ENCODE measurements at places on chromosomes 7 and 10. TPM values are rescaled to one million over a fixed set of nuclear protein-coding genes. Genes with fewer than 3 reads are reported as not detected.

DNA sequence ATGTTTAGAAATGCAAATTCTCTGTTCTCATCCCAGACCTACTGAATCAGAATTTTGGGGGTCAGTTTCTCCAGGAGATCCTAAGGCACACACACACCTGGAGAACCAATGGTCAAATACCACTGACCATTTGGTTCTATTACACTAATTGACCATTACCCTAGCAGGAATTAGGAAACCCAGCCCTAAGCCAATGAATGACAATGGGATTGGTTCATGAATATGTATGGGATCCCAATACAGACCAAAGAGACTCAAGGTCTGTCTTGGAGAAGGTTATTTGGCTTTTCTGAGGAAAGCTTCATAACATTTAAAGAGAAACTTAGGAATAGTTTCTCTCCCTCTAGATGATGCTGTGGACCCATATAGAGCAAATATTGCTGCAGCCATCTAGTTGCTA lies 317.0 kb downstream of the BMPER start:
- DNase-seq = no peak

DNA sequence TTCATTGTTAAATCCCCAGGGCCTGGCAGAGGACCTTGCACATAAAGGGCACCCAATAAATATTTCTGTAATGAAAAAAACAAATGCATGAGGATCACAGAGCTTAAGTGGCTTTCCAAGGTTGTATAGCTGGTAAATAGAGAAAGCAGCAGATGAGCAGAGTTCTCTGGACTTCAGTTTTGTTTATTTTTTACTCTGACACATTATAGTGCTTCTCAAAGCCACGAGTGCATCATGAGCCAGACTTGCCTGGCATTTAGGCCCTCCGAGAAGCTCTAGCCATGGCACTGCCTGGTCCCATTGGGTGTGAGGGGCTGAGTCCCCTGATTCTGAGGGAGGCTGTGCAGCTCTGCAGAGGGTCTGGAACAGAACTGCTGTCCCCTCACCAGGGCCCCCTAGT lies 87.2 kb upstream of the ZNF32 start:
- no peak for DNase-seq

GRCh38 chr10:13152296-13152695 lies 9.1 kb upstream of the MCM10 start:
- DNase-seq = no peak

ADAP1 gene
- total RNA-seq = 12.0 TPM

STEAP1B gene
- total RNA-seq = 0.56 TPM

FAM25G gene
- total RNA-seq = not detected

Measured in heart left ventricle (tissue), 16 donors.